ENCODE measurements at places on chromosomes 7 and 10. TPM values are rescaled to one million over a fixed set of nuclear protein-coding genes. Genes with fewer than 3 reads are reported as not detected.

DNA sequence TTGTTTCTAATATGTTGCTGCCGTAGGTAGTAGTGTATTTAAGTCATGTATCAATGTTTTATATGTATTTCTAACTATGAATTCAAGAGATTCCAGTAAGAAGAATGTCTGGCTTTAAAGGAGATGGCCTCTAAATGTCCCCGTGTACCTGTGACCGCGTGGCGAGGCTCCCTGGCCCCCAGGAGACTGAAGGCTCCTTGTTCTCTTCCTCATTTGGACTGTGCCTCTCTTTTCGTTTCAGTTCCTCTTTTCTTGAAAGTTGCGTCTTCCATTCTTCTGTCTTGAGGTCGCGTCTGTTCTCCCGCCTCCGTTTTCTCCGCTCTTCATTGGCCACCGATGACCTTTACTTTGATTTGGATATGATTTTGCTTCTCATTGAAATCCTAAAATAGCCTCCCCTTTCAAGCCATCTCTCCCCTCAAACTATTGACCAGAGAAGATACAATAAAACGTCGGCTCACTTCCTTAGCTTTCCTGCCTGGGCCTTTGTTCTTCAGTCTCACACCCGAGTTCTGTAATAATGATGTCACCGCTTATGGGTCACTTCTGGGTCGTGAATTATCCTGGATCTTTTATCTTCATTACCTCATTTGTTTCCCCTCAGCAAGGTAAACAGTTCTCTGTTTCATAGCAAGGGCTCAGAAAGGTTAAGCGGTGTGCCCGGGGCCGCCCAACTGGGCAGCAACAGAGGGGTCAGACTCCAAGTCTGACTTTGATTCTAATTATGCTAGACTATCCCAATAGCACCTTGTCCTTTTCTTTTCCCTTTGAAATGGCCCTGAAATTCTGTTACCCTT lies 28.7 kb downstream of the WIPI2 start:
- DNase-seq = no peak

GRCh38 chr7:98211676-98212531 lies 665 bp downstream of the BHLHA15 start:
- no peak for DNase-seq

GRCh38 chr10:78578929-78579328 lies 489.8 kb upstream of the ZMIZ1 start:
- no peak for DNase-seq

DNA sequence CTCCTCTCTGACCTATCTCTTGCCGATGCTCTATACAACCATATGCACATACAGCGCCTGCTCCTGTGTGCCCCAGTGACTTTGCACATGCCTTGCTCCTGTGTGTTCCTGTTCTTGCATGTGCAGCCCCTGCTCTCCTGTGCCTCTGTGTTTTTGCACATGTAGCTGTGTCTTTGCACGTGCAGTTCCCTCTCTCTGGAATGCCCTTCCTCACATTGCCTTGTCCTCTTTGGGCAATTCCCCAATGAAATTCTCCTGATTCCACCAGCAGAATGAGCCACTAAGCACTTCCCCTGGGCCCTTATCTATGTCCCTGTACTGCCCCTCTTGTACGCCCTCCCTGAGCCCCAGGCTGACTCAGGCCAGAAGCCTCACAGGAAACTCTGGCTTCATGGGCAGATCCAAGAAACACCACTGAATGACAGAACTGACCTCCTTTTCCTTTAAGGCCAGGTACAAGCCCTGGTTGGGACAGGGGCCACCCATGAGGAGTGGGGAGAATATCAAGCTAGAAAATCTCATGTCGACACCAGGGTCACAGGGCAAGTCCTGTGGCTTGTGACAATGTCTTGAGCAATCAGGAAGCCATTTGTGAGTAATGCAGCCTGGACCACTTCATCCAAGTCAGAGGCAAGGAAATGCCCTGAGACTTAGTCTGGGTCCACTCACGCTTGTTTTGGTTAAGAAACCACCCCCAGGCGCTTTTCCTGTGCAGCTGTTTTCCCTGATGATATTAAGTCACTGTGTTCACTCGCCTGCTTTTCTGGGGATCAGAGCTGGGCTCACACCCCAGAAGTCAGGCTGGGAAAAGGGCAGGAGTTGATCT lies 1.9 kb upstream of the ARHGAP22 start:
- DNase-seq = no peak

DNA sequence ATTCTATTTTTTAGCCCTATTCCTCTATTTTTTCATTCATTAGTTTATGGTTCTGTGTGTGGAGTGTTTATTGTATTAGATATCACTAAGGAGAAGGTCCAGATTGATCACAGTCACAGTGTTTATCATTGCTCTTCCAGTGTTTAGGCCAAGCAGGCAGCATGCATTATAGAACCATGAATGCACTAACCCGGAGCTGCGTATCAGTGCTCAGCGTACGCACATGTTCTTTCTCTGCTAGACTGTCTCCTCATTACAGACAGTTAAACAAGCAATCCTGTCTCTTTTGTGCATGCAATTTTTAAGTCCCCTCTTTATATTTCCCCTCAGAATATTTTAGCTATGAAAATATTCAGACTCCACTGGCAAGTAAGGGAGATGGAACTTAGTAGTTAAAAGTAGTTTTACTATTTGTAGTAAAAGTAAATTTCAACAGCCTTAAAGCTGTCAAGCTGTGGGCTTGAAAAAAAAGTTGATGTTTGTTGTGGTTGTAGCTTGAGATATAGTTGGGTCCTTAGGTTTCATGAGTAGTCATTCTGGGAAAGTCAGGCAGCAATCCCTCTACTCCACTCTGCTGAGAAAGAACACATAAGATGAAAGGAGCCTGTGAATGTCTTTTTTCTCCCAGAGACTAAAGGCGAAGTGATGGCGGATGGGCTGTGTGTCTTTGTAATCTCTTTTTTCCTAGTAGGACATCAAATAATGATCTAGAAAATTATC lies 260.4 kb downstream of the CDK14 start:
- DNase-seq = no peak

DNA sequence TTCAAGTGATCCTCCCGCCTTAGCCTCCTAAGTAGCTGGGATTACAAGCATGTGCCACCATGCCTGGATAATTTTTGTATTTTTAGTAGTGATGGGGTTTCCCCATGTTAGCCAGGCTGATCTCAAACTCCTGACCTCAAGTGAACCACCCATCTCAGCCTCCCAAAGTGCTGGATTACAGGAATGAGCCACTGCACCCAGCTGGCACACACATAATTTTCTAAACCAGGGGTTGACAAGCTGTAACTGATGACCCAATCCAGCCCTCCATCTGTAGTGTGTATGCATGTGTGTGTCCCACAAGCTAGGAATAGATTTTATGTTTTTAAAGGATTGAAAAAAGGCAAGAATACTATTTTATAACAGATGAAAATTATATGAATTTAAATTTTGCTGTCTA lies 125.9 kb upstream of the INSYN2A start:
- no peak for DNase-seq

GRCh38 chr7:11931307-11931706 lies 99.3 kb upstream of the THSD7A start:
- DNase-seq = no peak

GRCh38 chr7:97215556-97215955 lies 98.1 kb downstream of the SDHAF3 start:
- no peak for DNase-seq

DNA sequence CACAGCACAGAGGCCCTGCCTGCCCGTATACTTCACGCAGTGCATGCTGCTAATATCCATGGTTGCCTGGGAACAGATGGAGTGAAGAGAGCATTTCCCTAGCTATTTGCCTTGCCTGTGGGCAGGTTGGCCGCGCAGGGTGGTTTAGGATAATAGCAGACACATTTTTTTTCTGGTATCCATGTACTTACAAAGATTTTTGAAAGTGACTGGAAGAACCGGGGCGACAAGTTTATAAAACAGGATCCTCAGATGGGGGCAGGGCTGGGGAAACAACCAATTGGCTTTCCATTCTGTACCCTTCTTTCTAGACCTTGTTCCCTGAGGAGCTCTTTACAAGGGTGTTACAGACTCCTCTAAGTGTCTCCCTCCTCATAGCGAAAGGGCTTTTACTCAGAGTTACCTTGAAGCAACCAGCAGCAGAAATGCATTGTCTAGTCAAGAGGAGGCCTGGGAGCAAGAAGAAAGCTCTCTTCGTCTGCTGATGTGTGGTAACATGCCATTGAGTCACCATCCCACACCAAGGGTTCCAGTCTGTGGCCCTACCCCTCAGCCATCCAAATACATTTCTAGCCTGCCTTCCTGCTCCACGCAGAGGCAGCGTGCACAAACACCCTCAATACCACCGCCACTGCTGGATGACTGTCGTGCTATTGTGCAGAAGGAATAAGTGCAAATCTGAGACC lies 31.5 kb downstream of the MTURN start:
- no peak for DNase-seq

Gene ZNF735
- not detected for total RNA-seq

Gene FAM25C
- not detected for total RNA-seq

Gene SLIT1
- not detected for total RNA-seq

Gene ADARB2
- total RNA-seq = 3.5 TPM
